ENCODE measurements at places on chromosomes 4 and X. TPM values are rescaled to one million over a fixed set of nuclear protein-coding genes. Genes with fewer than 3 reads are reported as not detected.

DNA sequence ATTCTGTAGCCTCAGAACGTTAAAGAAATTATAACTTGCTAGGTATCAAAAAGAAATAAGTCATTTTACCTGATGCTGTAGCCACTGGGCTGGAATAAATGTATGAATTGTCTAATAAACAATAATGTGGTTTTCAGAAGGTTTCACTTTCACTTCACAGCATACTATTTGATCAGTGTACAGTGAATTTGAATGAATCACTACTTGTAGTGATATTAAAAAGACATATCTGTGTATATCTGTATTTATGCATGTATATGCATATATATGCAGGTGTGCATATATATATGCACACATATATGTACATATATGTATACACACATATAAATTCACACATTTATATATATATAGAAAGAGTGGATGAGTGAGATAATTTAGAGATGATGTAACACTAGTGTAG is 440.0 kb upstream of the PCDH10 start:
- no peaks in the 10 kb centered on the region for H3K4me1 ChIP-seq
- H3K27ac ChIP-seq: no peak overlapping the region

DNA sequence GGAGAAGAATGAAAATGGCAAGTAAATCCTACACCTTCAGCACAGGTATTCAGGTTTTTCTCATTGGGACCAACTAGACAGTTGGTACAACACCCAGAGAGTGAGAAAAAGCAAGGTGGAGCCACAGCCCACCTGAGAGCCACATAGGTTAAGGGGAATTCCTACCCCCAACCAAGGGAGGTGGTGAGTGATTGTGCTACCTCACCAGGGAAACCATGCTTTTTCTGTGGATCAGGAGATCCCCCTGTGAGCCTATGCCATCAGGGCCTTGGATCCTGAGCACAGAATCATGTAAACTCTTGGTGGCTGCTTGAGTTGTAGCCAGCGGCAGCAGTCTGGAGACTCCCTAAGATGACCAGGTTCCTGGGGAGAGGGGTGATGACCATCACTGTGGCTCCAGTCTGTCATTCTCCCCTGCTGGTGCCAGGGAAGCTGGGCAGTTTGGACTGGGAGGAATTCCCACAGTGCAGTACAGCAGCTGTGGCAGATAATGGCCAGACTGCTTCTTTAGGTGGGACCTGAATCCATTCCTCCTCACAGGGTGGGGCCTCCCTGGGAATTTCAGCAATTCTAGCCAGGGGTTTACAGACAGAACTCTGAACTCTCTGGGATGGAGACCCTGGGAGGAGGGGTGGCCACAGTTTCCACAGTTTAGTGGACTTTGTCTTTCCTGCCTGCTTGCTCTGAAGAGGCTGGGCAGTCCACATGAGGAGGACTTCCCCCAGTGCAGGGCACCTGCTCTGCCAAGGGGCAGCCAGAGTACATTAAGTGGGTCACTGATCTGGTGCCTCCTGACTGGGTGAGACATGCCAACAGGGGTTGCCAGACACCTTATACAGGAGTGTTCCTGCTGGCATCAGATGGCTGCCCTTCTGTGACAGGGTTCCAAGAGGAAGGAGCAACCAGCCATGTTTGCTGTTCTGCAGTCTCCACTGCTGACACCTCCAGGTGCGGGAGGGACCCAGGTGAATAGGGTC is 43.2 kb downstream of the PARM1 start:
- no peak overlapping the region for H3K27ac ChIP-seq
- no peaks in the 10 kb centered on the region for H3K36me3 ChIP-seq
- no peaks in the 10 kb centered on the region for H3K4me1 ChIP-seq
- no peaks in the 10 kb centered on the region for H3K27me3 ChIP-seq

DNA sequence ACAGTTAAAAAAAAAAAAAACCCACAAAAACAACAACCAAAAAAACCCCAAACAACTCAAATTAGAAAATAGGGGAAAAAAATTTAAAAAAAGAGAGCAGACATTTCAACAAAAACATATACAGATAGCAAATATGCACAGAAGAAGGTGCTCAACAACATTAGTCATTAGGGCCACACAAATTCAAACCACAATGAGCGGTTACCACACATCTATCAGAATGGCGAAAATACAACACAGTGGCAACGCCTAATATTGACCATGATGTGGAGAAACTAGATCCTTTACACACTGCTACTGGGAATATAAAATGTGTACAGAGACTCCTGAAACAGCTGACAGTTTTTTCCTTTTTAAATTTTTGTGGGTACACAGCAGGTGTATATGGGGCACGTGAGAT is 19.4 kb downstream of the LYAR start:
- H3K36me3 ChIP-seq: peaks cover 3% of the 10 kb centered on the region
- no peak overlapping the region for H3K4me3 ChIP-seq

DNA sequence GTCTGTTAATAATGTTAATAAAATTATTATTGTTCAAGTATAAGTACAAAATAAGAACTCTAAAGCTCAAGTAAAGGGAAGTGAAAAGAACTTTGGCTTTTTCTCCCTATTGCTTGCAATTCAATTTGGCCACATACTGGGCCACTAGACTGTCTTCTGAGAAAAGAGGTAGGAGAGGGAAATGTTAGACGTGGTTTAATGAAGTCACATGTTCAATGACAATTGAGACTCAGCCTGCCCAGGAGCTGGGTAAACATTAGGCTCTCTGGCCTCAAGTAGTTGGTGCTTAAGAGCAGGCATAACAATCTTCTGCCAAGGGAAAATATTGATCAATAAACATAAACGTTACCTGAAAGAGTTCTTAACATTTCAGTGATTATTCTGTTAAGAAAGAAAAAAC is 15.1 kb upstream of the PRSS12 start:
- H3K4me3 ChIP-seq: no peak overlapping the region
- no peaks in the 10 kb centered on the region for H3K36me3 ChIP-seq
- H3K27ac ChIP-seq: no peak overlapping the region
- H3K4me1 ChIP-seq: no peaks in the 10 kb centered on the region
- DNase-seq: no peak

GRCh38 chrX:36480441-36480990 is 527.6 kb upstream of the FAM47C start:
- H3K36me3 ChIP-seq: no peaks in the 10 kb centered on the region
- no peak overlapping the region for H3K27ac ChIP-seq
- H3K4me3 ChIP-seq: no peak overlapping the region
- no peaks in the 10 kb centered on the region for H3K4me1 ChIP-seq
- no peak for DNase-seq
- H3K27me3 ChIP-seq: no peaks in the 10 kb centered on the region

SLC25A43 gene
- total RNA-seq: 31.0 TPM

GRCh38 chrX:128975745-128976144 is 547.5 kb downstream of the SMARCA1 start:
- H3K4me3 ChIP-seq: no peak overlapping the region
- H3K27ac ChIP-seq: no peak overlapping the region
- no peak for DNase-seq
- H3K36me3 ChIP-seq: no peaks in the 10 kb centered on the region
- no peaks in the 10 kb centered on the region for H3K4me1 ChIP-seq
- H3K27me3 ChIP-seq: no peaks in the 10 kb centered on the region

GRCh38 chr4:172938870-172939269 is 229.7 kb upstream of the GALNT7 start:
- no peaks in the 10 kb centered on the region for H3K4me1 ChIP-seq
- no peak overlapping the region for H3K27ac ChIP-seq
- no peaks in the 10 kb centered on the region for H3K27me3 ChIP-seq
- H3K4me3 ChIP-seq: no peak overlapping the region
- DNase-seq: no peak
- H3K36me3 ChIP-seq: no peaks in the 10 kb centered on the region
